Fibroblast of skin of right biceps (primary cell): ENCODE measurements at places on chromosomes 7 and 10.

- DNase-seq: no peak
Measured at GRCh38 chr10:79289801-79290200, 57.5 kb upstream of the PPIF start.

- no peak for DNase-seq
Measured at GRCh38 chr10:69726850-69727249, 74.9 kb upstream of the COL13A1 start.

- no peak for DNase-seq
Measured at GRCh38 chr7:3893151-3893788, 592.2 kb downstream of the SDK1 start.

- no peak for DNase-seq
Measured at GRCh38 chr7:124652237-124652636, 113.4 kb downstream of the GPR37 start.

- no peak for DNase-seq
Measured at GRCh38 chr10:59176241-59177030, at the start of gene PHYHIPL. TSS of gene PHYHIPL (plus strand) at chr10:59176643. CDS start at chr10:59176854, 211 bp downstream.

DNA sequence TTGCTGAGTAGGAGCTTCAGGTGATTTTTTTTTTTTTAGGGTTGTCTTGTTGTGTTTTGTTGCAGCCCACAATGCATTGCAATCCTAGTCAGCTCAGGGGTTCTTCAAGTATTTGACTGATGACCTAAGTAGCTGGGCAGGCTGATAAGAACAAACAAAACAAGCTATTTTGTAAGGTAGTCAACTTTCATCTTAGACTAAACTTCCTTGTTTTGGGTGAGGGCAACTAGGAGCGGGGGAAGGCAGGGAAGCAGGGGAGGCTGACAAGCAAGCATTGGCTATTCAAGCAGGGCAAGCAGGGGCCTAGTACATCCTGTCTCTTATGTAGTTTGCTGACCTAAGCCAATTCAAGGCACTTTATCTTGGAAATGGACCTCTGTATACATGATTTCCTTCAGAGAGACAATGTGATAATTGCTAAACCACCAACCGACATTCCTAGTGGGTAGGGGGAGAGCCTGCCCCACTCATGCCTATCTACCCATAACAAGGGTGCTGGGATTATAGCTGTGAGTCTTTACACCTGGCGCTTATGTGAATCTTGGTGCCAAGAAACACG lies 163.3 kb upstream of the PRKCQ start:
- DNase-seq: no peak

GRCh38 chr7:42617806-42618457 lies 293.9 kb downstream of the C7orf25 start:
- DNase-seq: no peak

GRCh38 chr7:31044529-31044928 lies 7.6 kb upstream of the ADCYAP1R1 start:
- no peak for DNase-seq

GRCh38 chr7:2792856-2793487 lies 51.1 kb downstream of the GNA12 start:
- no peak for DNase-seq

DNA sequence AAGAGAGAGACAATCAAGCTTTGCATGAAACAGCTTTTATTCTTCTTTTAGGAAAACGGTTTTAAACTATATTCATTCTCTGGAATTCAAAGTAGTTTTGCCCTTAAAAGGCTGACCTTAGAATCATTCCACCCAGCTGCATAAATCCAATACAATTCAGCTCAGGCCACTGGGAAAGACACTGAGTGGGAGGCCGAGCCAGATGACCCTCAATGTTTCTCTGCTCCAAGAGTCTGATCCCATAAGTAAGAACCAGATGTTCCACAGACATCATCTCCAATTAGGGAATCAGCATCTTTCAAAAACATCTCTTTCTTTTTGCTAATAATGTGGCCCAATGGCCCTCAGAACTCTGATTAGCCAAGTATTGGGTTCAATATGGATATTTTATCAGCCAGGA lies 26.1 kb downstream of the CREB3L2 start:
- no peak for DNase-seq

GRCh38 chr7:69276011-69276729 lies 322.1 kb upstream of the AUTS2 start:
- peak; percentile 93 for DNase-seq

GRCh38 chr10:2284071-2284470 lies 546.7 kb upstream of the ADARB2 start:
- DNase-seq: no peak

DNA sequence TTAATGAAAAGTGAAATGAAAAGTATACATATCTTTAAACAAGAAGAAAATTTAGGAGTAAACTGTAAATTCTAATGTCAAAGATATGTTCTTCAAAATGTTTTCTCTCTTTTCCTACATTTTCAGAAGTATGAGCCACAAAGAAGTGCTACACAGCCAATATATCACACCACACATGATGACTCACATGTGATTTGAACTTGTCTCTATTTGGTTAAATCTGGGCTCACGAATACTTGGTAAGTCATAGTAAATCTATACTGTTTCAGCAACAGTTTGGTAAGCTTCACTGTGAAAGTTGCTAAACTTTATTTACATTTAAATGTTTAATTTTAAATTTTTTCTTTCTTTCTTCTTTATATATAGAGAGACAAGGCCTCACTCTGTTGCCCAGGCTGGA lies 380.6 kb upstream of the IGFBP3 start:
- peak; percentile 77 for DNase-seq

GRCh38 chr10:14184841-14185315 lies 145.8 kb downstream of the FRMD4A start:
- no peak for DNase-seq

GRCh38 chr10:35870665-35871310 lies 228.7 kb upstream of the FZD8 start:
- no peak for DNase-seq

DNA sequence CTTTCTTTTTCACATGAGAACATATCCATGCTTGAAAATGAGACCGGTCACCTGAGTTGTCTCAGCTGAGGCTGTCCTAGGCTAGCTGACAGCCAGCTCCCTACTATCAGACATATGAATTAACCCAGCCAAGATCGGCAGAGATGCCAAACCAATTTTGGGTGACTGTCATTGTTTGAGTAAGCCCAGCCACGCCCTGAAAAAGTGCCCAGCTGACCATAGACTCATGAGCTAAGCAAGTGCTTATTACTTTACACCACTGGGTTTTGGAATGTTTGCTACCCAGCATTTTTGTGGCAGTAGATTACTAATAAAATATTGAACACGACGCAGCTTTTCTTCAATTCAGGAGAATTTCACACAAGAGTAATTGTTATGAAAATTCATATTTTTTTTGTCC lies 265.2 kb upstream of the LYZL1 start:
- DNase-seq: no peak

GRCh38 chr10:68470300-68470699 lies 1.5 kb downstream of the DNA2 start:
- DNase-seq: no peak

DNA sequence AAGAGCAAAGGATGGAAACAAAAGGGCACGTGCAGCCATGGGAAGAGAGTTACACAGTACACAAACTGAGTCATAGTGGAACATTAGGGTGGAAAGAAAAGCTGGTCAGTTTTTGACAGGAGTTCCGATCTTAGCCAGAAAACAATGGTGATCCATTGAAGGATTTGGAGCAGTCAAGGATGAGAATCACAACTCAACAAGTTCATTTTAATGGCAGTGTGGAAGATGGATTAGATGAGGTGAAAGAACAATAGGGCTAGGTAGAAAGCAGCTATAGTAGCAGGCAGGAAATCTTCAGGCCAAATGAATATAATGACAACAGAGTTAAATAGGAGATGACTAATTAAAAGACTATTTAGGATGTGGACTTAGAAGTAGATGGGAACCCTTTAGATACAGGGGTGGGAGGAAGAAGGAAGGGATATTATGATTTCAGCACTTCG lies 136.3 kb downstream of the DOCK4 start:
- peak; percentile 35 for DNase-seq

DNA sequence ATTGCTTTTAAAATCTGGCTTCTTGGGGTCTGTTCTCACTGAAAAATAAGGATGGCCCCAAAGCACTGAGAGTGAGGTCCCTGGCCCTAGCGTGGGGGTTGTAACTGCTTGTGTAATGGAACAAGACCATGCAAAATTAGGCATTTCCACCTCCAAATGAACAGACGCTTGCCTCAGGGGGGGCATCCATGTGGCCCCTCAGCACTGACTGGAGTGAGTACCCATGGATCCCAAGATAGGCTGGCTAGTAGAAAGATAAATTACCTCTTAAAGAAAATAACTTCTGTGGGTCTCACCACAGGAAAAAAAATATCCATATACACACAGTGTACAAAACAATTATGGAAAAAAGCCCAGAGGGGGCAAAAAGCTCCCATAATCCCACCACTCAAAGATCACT lies 15.2 kb upstream of the CPA1 start:
- peak; percentile 45 for DNase-seq

GRCh38 chr10:61860964-61861758 lies 40.3 kb upstream of the ARID5B start:
- no peak for DNase-seq

- peak; percentile 85 for DNase-seq
Measured at GRCh38 chr7:77887567-77887966, 89.0 kb downstream of the PHTF2 start.

- no peak for DNase-seq
Measured at GRCh38 chr10:100988166-100988565, 823 bp downstream of the TWNK start.

- DNase-seq: no peak
Measured at GRCh38 chr10:117540640-117541404, 1.7 kb upstream of the EMX2 start.

DNA sequence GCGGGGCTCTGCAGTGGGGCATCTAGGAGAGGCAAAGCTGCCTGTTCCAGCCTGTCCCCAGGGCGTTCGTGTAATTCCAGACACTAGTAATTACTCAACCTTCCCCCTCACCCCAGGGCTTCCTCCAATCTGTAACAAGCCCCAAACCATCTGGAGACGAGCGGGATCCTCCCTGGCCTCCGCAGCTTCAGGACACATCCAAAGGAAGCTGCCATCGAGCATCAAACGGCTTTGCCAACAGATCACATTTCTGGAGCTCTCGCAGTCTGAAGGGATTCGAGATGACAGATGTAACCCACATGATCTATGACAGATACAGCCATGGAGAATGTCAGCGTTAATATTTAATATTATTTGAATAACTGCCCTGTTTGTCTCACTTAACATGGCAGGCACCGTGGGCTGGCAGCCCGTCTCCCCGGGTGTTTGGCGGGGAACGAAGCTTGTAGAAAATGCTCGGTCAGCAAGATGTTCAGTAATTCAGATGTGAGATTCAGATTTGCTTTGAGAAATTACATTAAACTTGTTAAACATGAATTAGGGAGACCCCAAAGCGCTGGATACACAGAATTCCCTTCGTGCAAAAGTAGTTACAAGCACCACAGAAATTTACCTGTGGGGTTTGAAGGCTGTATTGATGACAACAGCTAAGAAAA lies 108.5 kb upstream of the C7orf33 start:
- no peak for DNase-seq

- no peak for DNase-seq
Measured at GRCh38 chr10:47182934-47183703, 116.9 kb upstream of the GDF10 start.

DNA sequence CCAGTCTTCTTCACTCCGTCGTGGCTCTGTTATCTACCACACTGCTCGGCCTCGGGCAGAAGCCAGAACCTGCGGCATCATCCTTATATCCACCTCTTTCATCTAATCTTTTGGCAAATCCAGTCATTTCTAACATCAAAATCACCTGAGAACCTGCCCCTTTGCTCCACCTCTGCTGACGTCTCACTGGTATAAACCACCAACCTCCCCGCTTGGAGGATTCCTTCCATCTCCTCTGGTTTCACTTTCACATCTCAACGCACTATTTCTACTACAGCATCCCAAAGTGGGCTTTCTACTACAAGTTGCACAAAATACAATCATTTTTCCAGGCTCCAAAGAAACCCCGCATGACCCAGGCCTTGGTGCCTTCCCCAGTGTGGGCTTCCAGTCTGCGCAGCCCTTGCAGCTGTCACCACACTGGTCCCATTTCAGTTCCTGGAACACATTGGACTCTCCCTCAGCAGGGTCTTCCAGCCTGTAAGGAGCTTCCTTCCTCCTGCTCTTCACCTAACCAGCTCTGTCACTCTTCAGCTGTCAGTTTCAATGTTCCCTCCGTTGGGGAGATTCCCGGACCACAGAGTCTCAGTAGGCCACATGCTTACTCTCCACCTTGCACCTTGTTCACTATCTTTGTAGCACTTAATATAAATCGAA lies 85.0 kb downstream of the PRKCQ start:
- no peak for DNase-seq

- DNase-seq: peak; percentile 16
Measured at GRCh38 chr7:81331061-81332018, 412.5 kb upstream of the SEMA3C start.

GRCh38 chr7:2944739-2945138 lies 98.9 kb downstream of the CARD11 start:
- no peak for DNase-seq

DNA sequence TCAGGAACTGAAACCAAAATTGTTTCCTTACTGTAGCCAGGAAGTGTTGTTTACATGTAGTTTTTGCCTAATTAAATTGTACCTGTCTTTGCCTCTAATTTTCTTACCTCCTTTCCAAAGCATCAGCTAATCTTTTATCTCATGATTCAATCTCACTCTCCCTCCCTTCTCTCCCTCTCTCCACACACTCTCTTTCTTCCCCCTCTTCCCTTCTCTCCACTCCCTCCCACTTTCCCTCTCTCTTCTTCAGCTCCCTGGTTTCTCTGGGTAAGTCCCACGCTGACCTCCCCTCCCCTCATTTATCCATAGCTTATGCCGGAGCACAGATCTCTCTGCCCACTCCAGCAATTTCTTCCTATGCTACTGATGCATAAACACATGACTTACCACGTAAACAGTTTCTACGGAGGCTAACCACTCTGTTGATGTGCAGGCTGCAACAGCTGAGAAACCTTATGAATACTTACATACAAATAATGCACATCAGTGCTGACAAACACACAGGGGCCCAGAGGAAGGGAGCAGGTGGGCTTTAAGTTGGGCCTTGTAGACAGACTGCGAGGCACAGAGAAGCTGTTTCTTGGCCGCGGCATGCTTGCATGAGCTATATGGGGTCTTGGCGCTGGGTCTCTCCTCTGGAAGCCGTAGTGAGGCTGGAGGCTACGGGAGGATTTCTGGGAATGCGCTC lies 174.4 kb upstream of the PLXNA4 start:
- no peak for DNase-seq

- no peak for DNase-seq
Measured at GRCh38 chr10:102170602-102171001, 18.4 kb downstream of the NOLC1 start.

GRCh38 chr7:12968836-12969422 lies 281.5 kb downstream of the ARL4A start:
- no peak for DNase-seq
